ENCODE measurements at places on chromosomes 1 and 21.
A peak's percentile ranks its signal among the peaks of the same experiment; 100 is the strongest.

DNA sequence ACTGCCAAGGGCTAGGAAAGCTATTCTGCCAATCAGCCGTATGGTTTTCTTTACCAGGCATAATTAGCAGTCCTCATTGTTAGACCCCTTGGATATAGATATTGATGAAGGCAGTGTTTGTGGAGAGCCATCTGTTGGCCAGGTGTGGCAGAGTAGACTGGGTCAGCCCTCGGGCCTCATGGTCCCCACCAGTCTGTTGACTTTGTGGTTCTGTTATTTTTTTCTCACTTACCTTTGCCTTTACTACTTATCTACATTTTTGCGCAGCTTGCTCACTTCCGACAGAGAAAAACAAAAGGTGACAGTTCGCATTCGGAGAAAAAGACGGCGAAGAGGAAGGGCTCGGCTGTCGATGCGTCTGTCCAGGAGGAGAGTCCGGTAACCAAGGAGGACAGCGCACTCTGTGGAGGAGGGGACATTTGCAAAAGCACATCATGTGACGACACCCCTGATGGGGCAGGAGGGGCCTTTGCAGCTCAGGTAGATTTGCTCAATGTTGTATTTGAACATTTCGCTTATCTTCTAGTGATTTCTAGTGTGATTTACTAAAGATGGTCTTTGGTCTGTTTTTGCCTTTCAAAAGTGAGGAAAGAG is 2.3 kb downstream of the PCNT start:
- DNase-seq: no peak

- DNase-seq: no peak
Measured at GRCh38 chr1:2289607-2290006, 61.5 kb downstream of the SKI start.

- DNase-seq: peak; percentile 90
Measured at GRCh38 chr1:12549460-12550349, 68.3 kb downstream of the DHRS3 start.

- no peak for DNase-seq
Measured at GRCh38 chr1:99587008-99587407, 58.9 kb upstream of the PALMD start.

Measured in epithelial cell of proximal tubule (primary cell).